ENCODE measurements at places on chromosomes 6 and 20. TPM values are rescaled to one million over a fixed set of nuclear protein-coding genes. Genes with fewer than 3 reads are reported as not detected.
A peak's percentile ranks its signal among the peaks of the same experiment; 100 is the strongest.

GRCh38 chr6:84583784-84584183, 180.6 kb downstream of the TBX18 start:
- DNase-seq = no peak

- no peak for DNase-seq
Measured at GRCh38 chr20:60078351-60079250, 120.4 kb downstream of the CDH26 start.

DNA sequence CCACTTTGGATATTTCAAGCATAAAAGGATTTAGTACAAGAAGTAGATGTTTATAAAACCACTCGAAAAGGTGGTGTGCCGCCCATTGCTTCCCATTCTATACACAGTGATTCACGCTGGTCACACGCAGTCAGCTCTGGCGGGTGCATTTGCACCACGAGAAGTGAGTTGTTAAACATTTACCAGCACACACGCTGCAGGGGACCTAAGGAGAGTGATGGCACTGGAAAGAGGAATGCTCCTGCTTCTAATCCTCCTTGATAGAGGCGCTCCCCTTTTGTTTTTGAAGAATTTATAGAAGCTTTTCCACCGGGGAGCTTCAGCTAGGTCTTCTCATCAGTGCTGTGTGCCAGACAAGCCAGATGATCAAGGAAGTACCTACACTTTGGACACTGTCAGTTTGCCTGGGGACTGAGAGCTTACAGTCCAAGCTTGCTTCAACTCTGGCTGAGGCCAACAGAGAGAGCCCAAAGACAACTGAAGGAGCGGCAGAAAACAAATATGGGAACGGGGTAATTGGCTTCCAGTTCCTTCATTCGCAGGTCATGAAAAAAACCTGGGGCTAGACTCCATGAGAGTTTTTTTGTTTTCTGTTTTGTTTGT, 31.2 kb downstream of the MUC22 start:
- no peak for DNase-seq

DNA sequence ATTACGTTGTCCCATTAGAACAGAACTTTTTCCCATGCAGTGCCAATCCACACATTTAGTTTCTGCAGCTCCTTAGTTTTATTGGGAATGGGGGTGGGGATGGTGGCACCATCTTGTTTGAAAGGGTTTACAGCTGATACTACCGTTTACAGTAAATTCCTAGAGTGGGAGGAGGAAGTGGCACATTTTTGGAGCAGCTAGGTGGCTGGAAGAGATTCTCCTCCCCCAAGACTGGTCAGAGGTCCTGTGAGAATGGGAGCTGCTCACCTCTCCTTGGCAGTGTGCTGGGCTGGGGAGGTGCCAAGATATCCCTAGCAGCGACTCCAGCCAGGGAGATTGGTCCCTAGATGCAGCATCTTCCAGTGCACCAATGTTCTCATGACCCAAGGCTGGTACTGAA, 12.4 kb upstream of the CCN6 start:
- DNase-seq = no peak

Gene LRRN4
- 0.99 TPM for total RNA-seq

Gene NDUFAF5
- total RNA-seq = 67.4 TPM

- DNase-seq = no peak
Measured at GRCh38 chr6:28537065-28537464, 11.4 kb downstream of the GPX5 start.

GRCh38 chr20:47774131-47774777, 11.0 kb downstream of the SULF2 start:
- DNase-seq = peak; percentile 39

GRCh38 chr6:108953681-108954080, 105.5 kb downstream of the ARMC2 start:
- no peak for DNase-seq

DNA sequence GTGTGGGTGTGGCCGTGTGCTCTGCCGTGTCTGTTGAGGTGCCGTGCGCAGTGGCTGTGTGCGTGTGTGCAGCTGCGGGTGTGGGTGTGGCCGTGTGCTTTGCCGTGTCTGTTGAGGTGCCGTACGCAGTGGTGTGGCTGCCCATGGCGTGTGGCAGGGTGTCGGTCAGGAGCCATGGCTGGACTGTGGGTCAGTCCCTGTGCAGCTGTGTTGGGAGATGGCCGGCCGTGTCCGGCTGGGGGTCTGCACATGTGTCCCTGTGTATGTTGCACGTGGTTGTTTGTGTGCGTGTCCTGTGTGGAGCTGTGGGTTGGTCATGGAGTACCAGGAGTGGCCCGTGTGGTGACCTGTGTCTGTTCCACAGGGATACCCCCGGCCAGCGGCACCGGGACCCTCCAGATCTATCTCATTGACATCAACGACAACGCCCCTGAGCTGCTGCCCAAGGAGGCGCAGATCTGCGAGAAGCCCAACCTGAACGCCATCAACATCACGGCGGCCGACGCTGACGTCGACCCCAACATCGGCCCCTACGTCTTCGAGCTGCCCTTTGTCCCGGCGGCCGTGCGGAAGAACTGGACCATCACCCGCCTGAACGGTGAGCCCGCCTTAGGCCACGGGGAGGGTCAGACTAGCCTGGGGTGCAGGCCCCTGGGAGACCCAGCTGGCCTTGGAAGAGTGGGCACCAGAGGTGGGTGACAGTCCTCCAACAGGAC, 137.7 kb downstream of the TAF4 start:
- peak; percentile 19 for DNase-seq

DNA sequence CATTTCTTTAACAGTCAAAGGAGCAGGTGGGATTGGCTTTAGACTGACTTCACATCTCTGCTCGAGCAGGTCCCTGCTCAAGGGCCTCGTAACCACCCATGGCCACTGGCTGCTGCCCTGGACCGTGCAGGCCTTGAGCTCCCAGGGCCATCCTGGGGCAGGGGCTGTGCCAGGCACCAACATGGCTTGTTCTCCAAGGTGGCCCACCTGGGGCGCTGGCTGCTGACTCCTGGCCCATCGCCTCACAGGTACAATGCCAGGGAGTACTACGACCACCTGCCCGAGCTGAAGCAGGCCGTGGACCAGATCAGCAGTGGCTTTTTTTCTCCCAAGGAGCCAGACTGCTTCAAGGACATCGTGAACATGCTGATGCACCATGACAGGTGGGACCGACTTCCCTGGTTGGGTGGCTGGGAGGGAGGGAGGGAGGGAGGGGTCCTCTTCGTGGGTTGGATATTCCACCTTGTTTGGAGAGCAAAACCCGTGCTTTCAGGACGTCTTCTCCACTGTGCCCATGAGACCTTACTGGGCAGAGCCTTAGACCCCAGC, 46.1 kb downstream of the PYGB start:
- DNase-seq = no peak

Gene BMP7
- 32.2 TPM for total RNA-seq

- DNase-seq = no peak
Measured at GRCh38 chr6:150874179-150874578, 8.7 kb downstream of the MTHFD1L start.

Gene GLYATL3
- not detected for total RNA-seq

- no peak for DNase-seq
Measured at GRCh38 chr6:64037427-64037826, 401.8 kb downstream of the PHF3 start.

DNA sequence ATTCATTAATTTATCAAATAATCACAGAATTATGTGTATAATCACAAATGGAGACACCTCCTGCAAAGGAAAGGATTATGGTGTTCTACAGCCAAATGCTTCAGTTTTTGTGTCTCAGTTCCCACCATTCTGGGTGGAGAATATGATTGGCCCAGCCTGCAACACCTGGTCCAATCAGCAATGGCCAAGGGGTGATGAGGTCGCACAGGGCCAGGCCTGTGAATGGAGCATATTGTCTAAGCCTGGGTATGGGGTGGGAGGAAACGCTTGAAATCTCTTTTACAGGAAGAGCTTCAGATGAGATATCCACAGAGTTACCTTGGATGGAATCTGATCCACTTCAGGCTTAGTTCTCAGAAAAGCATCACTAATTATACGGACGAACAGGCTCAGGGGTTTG, 271.6 kb downstream of the DHX35 start:
- DNase-seq = no peak

GRCh38 chr6:137863091-137863797, 3.8 kb upstream of the TNFAIP3 start:
- DNase-seq = no peak

Gene ATP6V1G2
- 2.1 TPM for total RNA-seq

Gene ECT2L
- 0.37 TPM for total RNA-seq

DNA sequence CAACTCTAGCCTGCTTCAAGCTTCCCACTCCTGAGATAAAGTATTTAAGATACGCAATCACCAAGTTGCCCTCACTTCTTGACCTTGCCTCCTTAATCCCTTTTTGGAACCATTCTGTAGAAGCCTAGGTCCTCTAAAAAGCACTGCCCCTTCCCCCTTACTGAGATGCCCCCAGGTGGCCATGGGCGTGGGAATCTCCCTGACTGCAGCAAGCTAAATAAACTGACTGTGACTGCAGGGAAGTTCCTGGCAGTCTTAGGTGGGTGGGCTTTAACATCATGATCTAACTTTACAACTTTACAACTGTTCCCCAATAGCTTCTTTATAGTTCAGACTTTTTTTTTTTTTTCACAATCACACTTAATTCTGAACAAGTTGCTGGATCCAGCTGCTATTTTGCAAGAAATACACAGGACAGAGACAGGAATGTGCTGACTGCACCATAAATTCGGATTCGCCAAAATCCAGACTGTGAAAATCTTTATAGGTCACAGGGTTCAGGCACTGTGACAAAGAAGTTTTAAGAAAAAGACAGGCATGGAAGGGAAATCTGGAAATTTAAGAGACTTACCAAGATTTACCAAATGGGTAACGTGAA, 344.2 kb upstream of the SULF2 start:
- no peak for DNase-seq

Gene TSBP1
- not detected for total RNA-seq

DNA sequence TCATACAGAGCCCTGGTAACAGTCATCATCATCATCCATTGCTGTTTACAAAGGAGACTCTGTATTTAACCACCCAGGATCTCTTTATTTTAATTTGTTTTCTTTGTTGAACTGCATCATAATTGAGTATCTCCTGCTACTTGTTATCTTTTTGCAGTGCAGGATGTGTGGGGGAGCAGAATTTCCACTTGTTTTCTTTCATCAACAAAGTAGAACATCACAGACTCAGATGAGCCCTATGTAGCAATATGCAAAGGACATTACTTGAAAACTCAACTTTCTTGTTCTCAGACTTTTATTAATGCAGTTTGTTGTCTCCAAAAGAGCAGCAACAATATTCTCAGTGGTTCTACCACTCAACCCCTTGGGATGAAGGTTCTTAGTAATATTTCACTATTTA, 38.7 kb upstream of the IPCEF1 start:
- DNase-seq = no peak

GRCh38 chr6:135181333-135182070, 394 bp downstream of the MYB start:
- no peak for DNase-seq
